ENCODE measurements at places on chromosomes 5 and 9. TPM values are rescaled to one million over a fixed set of nuclear protein-coding genes. Genes with fewer than 3 reads are reported as not detected.

The ALG2 gene
- total RNA-seq = 27.5 TPM

The NFIB gene
- 1.1 TPM for total RNA-seq

- DNase-seq = no peak
Measured at GRCh38 chr5:4877579-4877978, 262.6 kb upstream of the ADAMTS16 start.

- DNase-seq = no peak
Measured at GRCh38 chr9:127846443-127847177, 7.8 kb downstream of the ENG start.

GRCh38 chr5:42349163-42349562 is 74.1 kb upstream of the GHR start:
- no peak for DNase-seq
